ENCODE measurements at places on chromosomes 3 and 15.

GRCh38 chr15:72421484-72421883 lies 23.4 kb downstream of the TMEM202 start:
- DNase-seq: no peak

DNA sequence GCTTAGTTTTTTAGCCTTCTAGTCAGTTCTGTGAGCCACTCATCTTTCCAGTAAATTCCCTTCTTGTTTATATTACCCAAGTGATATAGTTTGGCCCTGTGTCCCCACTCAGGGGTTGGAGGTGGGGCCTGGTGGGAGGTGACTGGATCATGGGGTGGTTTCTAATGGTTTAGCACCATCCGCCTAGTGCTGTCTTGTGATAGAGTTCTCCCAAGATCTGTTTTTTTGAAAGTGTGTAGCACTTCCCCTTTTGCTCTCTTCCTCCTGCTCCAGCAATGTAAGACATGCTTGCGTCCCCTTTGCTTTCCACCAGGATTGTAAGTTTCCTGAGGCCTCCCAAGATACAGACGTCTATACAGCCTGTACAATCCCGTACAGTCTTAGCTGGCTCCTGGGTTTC lies 53.7 kb upstream of the INO80 start:
- DNase-seq: no peak

DNA sequence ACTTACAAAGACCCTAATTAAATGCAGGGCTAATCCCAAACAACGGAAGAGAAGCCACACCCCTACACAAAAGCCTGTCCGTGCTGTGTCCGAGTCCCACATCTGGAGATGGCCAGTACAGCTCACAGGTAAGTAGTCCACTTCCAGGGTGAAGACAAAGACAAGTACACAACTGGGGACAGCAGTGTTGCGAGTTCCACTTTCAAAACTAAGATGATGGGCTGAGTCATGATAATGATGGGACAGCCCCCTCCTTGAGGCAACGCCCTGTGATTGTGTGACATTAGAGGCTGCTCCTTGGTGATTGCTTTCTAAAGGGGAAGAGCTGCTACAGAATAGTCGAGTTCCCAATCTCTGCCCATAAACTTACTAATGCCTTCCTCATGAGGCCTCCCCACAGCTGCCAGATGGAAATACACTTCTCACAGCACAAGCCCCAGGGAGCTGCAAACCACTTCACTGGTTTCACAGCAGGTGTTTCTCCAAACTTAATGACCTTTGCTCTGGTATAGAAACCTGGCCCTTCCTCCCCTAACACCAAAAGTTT lies 27.6 kb downstream of the RFT1 start:
- no peak for DNase-seq

DNA sequence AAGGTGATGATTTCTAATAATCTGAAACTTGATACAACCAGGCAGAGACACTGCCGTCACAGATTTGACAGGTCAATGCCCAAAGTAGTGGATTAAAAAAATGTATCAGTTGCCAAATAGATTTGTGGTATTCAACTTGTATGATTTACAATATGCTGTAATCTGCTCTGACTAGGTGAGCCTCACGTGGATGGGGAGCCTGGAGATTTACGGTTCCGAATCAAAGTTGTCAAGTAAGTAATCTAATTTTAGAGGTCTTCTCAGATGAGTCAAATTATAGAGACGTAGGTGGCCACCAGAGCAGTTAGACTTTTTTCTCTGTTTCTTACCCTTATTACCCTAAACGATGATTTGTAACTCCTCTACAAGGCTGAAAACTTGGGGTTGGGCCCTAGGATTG lies 12.0 kb downstream of the DNAJB11 start:
- no peak for DNase-seq

- no peak for DNase-seq
Observed at GRCh38 chr3:71931922-71932321, 147.0 kb upstream of the PROK2 start.

DNA sequence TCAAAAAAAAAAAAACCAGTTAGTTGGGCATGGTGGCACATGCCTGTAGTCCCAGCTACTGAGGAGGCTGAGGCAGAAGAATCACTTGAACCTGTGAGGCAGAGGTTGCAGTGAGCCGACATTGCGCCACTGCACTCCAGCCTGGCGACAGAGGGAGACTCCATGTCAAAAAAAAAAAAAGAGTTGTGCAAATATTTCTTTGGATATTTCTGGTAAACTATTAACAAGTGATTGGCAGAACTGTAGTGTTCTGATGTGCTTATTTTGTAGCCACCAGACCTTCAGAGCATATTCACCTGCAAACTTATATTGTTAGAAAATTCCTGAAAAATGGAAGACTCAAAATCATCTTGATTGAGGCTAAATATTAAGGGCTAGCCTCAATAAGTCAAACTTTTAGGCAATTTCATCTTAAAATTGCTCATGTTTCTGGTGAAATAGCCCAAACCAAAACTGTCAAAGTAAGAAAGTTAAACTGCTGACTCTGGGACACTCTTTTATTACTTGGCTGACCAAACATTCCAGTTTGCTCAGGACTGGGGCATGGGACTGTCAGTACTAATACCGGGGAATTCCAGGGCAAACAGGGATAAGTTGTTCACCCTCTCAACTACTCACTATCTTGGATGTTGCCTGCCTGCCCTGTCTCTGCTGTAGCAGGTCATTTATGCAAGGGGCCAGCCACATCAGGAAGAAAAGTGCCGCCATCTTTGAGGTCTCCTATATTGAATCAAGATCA lies 37.0 kb downstream of the ABHD2 start:
- DNase-seq: no peak

DNA sequence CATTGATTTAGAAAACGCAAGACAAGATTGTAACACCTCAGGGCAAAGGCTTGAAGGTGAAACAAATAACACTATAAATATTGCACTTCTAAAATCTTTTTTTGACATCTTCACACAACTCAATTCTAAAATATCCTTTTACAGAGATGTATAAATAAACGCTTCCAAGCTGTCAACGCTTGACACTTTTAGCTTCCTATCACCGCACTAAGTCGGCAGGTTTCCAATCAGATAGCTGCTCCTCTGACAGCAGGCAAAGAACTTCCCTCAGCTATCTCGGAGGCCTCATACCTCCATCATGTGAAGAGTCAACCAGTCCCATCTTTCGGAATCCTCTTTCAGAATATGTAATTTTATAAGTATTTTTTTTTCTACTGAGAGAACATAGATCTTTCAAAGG lies 71.0 kb downstream of the PCOLCE2 start:
- no peak for DNase-seq

- no peak for DNase-seq
Observed at GRCh38 chr3:171184372-171184771, 157.9 kb upstream of the SLC2A2 start.

DNA sequence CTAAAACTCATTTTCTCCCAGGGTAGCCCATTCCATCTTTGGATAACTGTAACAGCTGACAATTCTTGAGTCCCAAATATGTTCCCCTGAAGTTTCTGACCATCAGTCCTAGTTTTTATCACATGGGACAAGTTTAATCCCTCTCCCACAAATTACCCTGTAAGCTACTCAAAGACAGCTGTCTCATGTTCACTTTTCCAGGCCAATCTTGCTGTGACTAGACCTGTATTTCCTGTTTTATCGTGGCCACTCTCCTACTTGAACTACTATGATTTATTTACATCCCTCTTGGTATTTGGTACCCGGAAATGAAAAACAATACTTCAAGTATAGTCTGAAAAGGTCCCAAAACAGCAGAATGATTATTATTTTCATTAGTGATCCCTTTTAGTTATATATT lies 95.1 kb upstream of the MEX3B start:
- no peak for DNase-seq

DNA sequence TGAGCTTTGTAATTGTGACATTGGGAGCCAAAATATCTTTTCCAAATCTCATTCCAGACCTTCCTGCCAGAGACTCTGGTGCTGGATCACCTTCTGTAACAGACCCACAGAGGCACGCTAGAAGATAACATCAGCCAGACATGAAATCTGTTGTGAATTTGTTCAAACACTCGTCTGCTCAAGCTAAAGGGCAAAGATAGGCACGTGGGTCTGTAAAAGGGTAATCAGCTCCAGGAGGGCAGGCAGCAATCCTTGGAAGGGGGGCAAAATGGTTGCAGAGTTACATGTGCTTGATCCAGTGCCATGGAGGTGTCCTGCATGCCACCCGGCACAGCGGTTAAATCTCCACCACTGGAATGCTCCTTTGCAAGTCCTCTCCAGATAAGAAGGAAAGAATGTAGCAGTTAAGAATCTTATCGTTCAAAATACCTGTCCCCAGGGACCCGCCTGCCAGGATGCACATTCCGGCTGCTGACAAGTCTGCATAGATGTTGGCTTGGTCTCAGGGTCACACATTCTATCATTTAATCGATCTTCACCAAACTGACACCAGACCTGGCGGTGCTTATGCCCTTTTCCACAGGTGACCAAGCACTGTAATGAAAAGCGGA lies 74.8 kb downstream of the ADAMTS9 start:
- no peak for DNase-seq

GRCh38 chr3:120678984-120679383 lies 3.1 kb downstream of the HGD start:
- DNase-seq: no peak

GRCh38 chr3:171850320-171850959 lies 7.3 kb downstream of the TMEM212 start:
- DNase-seq: no peak

- no peak for DNase-seq
Observed at GRCh38 chr3:33665294-33665693, 52.8 kb downstream of the CLASP2 start.

GRCh38 chr15:48097264-48097663 lies 23.5 kb upstream of the SLC24A5 start:
- DNase-seq: no peak

DNA sequence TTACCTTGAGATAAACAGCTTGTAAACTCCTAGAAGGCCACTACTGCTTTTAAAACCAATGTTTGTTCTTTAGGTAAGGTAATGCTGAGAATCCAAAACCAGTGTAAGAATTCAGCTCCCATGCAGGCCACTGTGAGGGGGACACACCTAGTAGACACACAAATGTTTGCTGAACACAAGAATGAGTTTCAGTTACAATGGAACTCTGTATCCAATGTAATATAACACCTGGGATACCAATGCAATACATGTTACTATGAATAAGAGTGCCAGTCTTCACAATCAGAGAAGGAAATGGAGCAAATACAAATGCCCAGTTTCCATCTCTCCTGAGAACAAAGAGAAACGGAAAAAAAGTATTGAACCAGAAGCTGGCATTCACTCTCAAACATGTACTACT lies 65.9 kb downstream of the IGF2BP2 start:
- DNase-seq: no peak

DNA sequence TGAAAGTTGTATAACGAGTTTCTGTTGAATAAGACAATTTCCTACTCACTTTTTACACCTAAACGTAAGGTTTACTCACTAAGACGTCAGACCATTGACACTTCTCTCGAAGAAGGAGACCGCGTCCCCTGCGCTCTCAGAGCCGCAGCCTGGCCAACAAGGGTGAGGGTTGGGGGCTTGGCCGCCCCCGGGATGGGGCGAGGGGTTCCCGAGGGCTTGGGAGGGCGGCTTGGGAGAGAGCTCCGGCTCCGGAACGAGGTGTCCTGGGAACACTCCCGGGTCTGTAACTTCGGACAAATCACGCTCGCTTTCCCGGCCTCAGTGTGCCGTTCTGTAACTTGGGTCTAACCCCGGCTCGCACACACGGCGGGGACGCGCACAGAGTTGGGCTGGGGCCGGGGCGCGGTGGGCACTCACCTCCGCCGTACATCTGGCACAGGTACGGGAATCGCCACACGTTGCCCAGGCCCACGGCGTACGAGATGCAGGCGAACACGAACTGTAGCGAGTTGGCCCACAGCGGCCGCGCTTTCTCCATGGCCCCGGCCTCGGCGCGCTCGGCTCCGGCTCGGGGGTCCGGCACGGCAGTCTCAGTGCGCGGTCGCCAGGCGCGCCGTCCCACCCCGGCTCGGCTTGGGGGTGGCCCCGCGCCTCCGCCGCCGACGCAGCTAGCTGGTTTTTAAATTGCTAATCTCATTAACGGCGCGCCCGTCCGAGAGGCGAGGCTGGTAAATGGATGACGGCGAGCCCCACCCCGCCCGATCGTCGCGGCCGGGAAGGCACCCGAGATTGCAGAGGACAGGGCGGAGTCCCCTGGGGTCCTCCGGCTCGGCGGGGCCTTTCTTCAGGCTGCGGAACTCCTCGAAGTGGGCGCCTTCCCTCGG lies at the start of gene SLC6A20:
SLC6A20 (minus strand) TSS at position 655 of the 884 bp plus-strand sequence; CDS start at position 538, 117 bp downstream.
- no peak for DNase-seq

DNA sequence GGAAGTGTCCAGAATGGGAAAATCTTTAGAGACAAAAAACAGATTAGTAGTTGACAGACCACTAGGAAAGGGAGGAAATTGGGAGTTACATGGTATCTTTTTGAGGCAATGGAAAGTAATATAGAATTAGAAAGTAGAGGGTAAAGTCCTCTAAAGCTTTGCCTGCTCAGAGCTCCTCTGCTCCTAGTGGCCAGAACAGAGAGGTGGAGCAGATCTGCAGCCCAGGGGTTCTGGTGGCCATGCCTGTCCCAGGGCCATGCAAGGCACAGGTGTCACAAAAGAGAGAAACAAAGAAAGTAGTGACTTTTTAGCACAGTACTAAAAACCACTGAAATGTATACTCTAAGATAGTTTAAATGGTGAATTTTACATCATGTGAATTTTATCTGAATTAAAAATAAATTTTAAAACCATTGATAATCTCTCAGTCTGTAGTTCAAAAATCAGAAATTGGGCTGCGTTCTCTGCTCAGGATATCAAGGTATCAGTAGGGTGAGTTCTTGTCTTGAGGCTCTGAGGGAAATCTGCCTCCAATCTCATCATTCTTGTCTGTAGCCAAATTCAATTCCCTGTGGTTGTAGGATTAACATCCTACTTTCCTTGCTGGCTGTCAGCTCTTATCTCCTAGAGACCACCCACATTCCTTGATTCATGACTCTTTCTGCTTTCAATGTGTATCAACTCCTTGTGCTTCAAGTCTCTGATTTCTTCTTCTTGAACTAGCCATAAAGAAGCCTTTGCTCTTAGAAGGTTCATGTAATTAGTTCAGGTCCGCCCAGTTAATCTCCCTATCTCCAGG lies 23.6 kb downstream of the PYGO1 start:
- no peak for DNase-seq

DNA sequence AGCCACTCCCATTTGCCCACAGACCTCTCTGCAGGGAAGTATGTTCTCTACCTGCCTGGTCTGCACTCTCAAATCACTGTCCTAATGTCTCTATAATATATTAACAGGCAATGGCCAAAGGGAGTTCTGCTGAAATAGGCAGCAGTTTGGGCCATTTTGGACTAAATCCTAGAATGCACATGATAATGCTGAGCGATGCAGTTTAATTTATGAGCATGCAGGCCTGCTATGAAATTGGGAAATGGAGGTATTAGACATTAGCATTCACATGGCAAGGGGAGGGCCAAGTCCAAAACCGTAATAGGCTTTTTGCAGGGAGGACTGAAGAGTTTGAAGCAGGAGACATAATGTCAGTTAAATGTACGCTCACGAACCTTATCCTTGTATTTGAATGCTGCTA lies 31.3 kb downstream of the NMNAT3 start:
- DNase-seq: no peak

GRCh38 chr3:61730577-61731231 lies 169.3 kb downstream of the PTPRG start:
- DNase-seq: no peak

Measured in HEK293T (cell line).